ENCODE measurements at places on chromosomes 5 and 9. TPM values are rescaled to one million over a fixed set of nuclear protein-coding genes. Genes with fewer than 3 reads are reported as not detected.

The ARSI gene
- total RNA-seq = not detected

The OTP gene
- 8.4 TPM for total RNA-seq

The TPPP gene
- not detected for total RNA-seq

The PHYHD1 gene
- not detected for total RNA-seq

The PCDHB15 gene
- total RNA-seq = not detected

The CENPK gene
- 32.0 TPM for total RNA-seq

The ZNF366 gene
- 0.18 TPM for total RNA-seq

The DDX4 gene
- not detected for total RNA-seq

The EGFL7 gene
- total RNA-seq = 0.46 TPM

DNA sequence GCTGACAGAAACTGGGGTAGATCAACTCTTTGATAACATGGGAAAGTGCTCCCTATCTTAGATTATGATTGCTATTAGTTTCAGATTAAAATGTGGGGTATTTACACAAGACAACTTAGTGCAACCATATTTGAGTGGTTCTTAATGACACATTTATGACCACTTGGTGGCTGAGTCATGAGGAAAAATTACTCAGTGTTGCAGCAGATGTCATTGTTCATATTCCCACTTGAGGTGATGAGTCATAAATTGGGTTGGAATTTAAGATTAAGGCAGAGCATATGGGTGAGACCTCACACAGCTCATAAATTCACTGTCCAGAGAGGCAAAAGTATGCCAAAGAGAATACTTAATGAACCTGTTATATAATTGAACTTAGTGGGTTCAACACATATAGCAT is 408.3 kb downstream of the DMRT2 start:
- no peak for DNase-seq

DNA sequence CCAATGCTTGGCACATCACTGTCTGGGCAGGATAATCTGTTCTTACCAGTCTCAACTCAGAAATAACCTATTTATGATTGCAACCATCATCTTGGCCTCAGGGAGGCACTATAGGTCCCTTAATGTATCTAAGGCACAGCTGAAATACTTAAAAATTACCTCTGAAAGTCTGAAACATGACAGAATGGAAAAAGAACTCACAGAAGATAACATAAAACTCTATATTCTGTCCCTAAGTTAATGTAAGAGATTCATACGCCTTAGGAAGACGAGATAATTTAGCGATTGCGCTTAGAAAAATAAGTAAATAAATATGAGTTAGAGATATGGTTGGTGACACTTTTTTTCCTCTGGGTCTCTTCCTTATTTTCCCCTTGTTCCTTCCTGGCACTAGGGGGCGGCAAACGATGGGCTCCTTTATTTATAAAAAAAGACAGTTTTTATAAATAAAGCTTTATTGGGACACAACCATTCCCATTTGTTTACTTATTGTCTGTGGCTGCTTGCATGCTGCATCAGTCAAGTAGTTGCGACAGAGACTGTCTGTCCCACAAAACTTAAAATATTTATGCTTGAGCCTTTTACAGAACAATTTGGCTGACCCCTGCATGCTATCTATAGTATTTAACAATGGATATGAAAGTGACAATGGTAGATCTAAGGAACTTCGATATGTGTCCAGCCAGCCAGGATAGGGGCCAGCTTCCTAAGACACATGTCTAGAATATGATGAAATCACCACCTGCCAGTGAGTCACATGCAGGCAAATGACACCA is 79.6 kb downstream of the PDE4D start:
- no peak for DNase-seq

DNA sequence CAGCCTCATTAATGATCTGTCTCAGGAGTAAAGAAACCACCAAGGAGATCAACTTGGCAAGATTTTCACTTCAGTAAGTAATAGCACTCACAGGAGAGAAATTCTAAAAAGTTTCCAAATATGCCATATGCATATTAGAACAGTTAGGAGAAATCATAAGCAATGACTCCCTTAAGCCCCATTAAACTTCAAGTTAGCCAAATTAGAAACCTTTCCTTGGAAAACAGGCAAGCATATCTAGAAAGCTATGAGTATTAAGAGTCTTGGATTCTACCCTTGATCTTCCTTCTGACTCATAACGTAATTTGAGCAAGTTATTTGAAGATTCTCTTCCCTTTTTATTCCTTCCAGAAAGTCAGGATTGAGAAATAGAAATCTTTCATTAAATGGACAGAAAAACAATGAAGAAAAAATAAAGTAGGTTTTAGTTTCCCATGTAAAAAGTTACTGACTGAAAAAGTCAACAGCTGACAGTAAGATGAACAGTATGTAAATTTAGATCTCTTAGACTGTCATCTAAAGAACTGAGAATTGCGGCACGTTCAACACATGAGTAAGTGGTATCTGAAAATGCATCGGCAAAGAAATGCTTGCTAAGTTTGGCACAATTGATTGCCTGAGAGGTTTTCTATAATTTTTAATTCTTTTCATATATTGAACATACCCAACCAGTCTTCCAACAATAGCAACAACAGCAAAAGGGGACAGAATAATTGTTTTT is 565.7 kb upstream of the FTMT start:
- no peak for DNase-seq

- DNase-seq = no peak
Measured at GRCh38 chr5:61455179-61456006, 123.3 kb downstream of the ZSWIM6 start.

DNA sequence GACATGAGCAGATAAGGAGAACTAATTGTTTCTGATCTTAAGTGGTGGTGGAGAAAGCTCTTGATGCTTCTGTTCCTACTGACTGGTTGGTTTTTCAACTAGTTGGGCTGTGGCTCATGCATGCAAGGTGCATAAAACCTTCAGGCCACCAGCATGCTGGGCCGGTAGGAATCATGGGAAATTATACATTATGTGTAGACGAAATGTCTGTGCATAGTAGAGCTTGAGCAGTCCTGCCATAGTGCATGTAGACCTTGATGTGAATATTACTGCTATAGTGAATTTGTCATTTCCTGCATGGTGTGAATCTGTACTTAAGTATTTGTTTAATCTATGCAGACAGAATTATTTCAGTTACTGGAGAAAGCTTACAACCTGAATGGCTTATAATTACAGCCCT is 433.6 kb upstream of the ADAMTSL1 start:
- DNase-seq = no peak

GRCh38 chr5:75089137-75089536 is 36.8 kb upstream of the GCNT4 start:
- DNase-seq = no peak

DNA sequence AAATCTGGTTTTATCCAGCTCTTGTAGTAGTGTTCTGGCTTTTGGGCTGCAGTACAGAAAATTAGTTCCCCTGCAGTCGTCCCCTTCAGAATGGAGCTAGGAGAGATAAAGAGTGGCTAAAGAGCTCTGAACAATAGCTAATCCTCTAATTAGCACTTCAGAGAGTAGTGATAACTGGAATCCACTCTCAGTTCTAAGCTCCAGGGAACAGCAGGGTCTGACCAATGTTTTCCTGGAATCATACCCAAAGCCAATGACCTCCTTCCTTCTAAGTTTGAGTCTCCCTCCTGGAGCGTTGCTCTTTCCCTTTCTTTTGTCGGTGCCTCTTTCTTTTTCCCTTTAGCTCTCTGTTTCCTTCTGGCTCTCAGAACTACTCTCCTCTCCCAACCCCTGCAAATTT is 47.4 kb downstream of the MFAP3 start:
- DNase-seq = no peak

DNA sequence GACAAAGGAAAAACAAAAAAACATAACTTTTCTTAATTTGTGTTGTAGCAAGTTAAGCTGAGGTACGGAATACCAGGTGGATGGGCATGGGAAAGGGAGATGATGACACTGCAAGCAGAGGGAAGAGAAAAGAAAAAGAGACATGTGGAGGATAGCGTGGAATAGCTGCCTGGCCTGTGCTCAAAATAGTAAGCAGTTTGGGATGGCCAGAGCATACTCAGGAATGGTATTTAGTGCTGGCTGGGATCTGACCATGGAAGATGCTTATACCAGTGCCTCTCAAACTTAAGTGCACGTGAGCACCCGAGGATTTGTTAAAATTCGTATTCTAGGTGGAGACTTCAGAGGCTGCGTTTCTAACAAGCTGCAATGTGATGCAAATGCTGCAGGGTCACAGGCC is 41.3 kb downstream of the LNPEP start:
- no peak for DNase-seq

DNA sequence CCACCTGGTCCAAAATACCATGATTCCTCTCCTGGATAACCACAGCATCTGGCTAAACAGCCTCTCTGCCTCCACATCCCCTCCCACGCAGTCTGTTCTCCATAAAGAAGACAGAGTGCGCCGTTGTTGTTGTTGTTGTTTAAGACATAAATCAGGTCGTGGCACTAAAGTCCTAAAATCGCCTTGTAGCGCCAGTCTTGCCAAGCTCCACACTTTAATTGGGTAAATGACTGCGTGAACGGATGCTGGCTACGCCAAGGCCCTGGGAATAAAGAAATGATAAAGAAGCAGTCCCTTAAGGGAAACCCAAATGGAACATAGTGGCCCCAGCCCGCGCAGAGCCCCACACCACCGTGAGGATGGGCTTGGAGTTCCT is 364 bp upstream of the SFXN1 start:
- DNase-seq = no peak

GRCh38 chr5:109691996-109692395 is 2.3 kb downstream of the MAN2A1 start:
- DNase-seq = no peak

DNA sequence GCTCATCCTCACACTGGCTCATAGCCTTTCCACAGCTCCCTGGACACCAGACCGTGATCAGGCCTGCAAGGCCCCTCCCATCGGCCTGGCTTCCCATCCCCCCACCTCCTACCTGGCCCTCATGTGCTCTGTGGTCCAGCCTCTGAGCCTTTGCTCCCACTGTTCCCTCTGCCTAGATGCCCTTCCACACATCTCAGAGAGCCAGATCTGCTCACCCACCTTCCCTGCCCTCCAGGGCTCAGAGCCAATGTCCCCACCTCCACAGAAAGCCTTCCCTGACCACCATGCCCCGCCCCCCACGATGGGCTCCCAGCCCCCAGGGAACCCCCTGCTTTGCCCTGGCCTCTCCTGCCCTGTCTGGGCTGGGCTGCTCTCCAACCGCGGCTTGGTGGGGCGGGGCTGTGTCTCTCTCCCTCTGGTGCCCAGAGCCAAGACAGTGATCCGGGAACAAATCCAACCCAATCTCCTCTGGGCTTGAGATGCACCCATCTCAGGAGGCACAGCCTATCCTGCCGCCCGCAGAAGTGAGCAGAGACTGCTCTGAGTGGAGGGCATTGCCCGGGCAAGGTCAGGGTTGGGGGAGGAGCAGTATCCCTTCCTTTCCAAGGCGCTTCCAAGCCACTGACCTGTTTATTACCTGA is 1.6 kb downstream of the NINJ1 start:
- no peak for DNase-seq

- no peak for DNase-seq
Measured at GRCh38 chr5:91194824-91195381, 188.2 kb downstream of the ARRDC3 start.

DNA sequence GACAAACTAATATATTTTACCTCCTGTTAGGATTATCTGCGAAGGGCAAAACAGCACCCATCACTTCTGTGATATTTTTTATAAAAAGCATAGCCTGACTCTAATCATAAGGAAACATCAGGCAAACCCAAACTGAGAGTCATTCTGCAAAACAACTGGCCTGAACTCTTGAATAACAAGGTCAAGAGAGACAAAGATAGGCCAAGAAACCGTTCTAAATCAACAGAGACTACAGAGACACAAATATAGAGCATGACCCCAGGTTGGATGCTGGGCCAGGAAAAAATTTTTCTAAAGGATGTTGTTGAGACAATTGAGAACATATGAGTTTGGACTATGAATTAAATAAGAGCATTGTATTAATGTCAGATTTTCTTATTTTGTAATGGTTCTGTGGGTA is 384.9 kb downstream of the NFIB start:
- DNase-seq = no peak

DNA sequence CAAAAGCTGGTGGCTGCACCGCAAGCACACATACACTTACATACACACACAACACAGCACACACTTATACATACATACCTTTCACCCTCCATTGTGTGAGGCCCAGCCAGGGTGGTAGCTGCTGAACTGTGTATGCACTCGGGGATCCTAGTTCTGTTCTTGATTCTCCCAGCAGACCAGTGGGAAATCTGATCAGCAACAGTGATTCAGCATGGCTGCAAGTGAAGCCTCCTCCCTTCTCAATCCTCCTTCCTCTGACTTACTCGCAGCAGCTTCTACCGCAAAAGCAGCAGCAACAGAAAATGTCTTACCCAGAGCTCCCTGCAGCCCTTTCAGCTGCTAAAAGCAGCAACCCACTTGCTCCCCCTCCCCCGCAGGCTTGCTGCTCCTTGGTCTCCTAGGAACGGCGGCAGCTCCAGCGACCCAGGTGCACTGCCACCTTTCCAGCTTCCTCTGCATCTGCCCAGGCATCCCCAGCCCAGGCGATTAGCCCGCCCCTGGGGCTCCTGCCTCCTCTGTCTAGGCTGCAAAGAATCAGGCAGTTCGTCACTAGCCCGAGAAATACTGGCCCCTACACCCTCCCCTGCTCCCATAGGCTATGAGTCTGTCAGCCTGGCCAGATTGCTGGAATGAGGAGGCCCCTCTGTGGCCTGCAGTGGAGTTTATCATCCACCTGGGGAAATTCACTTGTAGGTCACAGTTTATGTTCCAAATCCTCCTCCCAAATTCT is at the start of gene KLHL3:
Gene KLHL3, minus strand, starts transcription at position 535 of the 730 bp plus-strand sequence. Its CDS starts 443 bp downstream, at position 92.
- no peak for DNase-seq

DNA sequence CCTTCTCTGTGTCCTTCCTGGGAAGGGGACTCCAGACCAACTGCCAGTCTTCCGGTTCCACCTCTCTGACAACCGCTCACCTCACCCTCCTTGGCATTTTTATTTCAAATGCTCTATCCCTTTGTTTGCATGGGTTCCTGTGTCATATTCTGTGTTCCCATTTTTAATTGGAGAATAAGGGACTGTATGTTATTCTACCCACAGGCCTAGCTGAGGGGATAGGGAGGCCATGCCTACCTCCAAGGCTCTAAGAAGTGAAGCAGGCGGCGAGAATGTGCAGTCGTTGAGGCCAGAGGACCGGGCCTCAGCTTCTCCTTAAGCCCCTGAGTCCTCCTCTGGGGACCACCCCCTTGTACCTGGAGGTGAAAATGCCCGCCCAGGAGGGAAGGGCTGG is 936 bp upstream of the WDR5 start:
- no peak for DNase-seq

DNA sequence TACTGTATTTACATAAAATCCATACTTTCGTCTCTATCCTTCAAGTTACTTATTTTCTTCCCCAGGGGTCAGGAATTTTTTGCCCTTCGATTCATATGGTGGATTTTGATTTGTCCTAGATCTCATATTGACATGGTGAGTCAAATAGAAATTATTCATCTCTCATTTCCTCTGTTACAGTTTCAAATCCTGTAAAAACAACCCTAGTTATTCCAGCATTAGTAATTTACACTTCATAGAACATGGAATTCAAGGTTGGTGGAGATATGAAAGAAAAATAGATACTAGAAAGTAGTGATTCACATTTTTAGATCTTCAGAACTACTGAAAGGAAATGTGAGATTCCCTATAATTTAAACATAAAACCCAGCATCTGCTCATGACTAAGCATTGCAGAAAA is 1331.0 kb upstream of the CDH9 start:
- no peak for DNase-seq

- no peak for DNase-seq
Measured at GRCh38 chr5:144040615-144041305, 129.7 kb downstream of the YIPF5 start.
